ENCODE measurements at places on chromosomes 6 and 20.

DNA sequence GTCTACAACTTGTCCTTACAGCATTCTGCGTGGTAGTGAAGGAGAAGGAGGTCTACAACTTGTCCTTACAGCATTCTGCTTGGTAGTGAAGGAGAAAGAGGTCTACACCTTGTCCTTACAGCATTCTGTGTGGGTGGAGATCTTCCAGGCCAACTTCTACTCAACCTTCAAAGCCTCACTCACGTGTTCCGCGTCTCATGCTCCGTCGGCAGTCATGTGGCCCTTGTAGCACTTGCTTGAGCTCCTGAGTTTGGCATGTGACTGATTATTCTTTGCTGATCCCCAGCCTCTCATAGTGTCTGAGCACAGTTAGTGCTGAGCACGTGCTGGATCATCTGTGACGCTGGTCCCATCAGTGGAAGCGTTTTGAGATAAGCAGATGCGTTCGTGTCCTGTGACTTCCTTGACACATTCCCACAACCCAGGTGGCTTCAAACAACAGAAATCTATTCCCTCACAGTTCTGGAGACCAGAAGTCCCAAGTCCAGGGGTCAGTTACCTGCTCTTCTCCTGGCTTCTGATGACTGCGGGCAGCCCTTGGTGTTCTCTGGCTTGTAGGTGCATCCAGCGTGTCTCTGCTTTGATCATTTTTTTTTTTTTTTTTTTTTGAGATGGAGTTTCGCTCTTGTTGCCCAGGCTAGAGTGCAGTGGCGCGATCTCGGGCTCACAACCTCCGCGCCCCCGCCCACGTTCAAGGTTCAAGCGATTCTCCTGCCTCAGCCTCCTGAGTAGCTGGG lies 2.6 kb downstream of the SS18L1 start:
- DNase-seq = no peak

DNA sequence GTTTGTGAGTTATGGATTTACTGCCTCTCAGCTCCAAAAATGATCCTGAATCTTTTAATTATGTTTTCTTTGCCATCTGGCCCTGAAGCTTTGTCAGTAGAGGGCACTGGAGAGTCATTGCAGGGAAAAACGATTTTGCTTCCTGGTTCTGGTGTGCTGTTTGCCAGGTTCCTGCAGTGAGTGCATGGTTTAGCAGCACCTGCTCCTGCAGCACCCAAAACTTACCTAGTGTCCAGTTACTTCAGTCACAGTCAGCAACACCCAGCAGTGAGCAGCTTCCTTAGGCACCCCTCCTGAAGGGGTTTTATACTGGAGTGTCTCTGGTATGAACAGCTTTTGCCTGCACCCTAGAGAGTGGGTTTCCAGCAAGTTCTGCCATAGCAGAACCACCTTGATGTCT lies 6.0 kb upstream of the TRIM26 start:
- peak; percentile 73 for DNase-seq

- DNase-seq = no peak
Measured at GRCh38 chr6:17552861-17553260, 47.2 kb upstream of the FAM8A1 start.

GRCh38 chr20:15162079-15162647 lies 824.8 kb upstream of the FLRT3 start:
- DNase-seq = peak; percentile 13

GRCh38 chr20:60882836-60883235 lies 369.2 kb upstream of the CDH4 start:
- DNase-seq = no peak

DNA sequence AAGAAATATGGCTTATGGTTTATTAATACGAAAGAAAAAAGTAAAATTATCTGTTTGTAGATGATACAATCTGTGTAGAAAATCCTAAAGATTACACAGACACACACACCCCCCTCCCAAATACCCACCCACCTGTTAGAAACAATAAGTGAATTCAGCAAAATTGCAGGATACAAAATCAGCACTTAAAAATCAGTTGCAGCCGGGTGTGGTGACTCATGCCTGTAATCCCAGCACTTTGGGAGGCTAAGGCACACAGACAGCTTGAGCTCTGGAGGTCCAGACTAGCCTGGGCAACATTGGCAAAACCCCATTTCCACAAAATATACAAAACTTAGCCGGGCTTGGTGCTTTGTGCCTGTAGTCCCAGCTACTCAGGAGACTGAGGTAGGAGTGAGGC lies 42.3 kb downstream of the NINL start:
- DNase-seq = no peak

- no peak for DNase-seq
Measured at GRCh38 chr6:168218785-168219566, 100.6 kb downstream of the DACT2 start.

- DNase-seq = no peak
Measured at GRCh38 chr20:58073945-58074856, 154.3 kb downstream of the ANKRD60 start.

DNA sequence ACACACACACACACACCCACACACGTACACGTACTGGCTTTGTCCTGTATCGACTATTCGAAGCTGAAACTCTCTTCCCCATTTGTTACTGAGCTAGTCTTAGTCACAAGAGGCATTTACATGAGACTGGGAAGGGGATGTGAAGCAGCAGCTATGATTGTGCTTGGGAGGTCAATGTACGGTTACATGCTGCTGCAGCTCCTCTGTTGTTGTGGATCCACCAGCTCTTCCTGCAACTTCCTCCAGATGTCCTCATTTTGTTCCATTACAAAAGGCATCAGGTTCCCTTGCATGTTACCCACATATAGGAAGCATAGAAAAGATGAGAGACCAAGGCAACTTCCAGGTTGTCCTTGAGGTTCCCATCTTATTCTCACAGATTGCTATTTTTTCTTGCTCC lies 612.4 kb upstream of the IMPG1 start:
- DNase-seq = no peak

Data from common myeloid progenitor, CD34-positive (primary cell).